ENCODE measurements at places on chromosomes 3 and 15. TPM values are rescaled to one million over a fixed set of nuclear protein-coding genes. Genes with fewer than 3 reads are reported as not detected.

PPP1R14D gene
- total RNA-seq, result not detected

GUCA1C gene
- total RNA-seq, result not detected

LYZL4 gene
- total RNA-seq, result not detected

SCG3 gene
- total RNA-seq, result not detected

CCDC13 gene
- 0.64 TPM for total RNA-seq

KNL1 gene
- 12.9 TPM for total RNA-seq

DNA sequence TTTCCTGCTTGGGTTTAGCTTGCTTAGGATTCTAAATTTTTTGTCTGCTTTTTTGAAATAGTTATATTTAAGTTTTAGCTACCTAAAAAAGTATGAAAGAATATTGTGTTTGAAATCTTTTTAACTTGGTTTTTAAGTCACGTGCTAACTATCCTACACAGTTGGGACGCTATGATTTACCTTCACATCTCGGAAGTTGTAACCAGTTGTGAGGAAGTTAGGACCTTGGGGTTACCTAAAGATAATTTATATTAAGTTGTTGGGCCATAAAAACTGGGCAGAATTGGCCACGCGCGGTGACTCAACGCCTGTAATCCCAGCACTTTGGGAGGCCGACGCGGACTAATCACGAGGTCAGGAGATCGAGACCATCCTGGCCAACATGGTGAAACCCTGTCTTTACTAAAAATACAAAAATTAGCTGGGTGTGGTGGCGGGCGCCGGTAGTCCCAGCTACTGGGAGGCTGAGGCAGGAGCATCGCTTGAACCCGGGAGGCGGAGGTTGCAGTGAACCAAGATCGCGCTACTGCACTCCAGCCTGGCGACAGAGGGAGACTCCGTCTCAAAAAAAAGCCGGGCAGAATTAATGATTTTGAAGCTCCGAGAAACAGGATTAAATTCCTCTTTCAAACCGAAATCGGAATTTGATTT is 1.0 kb downstream of the ZFAND6 start:
- DNase-seq, result peak; percentile 80

GRCh38 chr3:51530485-51530884 is 8.0 kb upstream of the RAD54L2 start:
- no peak for DNase-seq

DNA sequence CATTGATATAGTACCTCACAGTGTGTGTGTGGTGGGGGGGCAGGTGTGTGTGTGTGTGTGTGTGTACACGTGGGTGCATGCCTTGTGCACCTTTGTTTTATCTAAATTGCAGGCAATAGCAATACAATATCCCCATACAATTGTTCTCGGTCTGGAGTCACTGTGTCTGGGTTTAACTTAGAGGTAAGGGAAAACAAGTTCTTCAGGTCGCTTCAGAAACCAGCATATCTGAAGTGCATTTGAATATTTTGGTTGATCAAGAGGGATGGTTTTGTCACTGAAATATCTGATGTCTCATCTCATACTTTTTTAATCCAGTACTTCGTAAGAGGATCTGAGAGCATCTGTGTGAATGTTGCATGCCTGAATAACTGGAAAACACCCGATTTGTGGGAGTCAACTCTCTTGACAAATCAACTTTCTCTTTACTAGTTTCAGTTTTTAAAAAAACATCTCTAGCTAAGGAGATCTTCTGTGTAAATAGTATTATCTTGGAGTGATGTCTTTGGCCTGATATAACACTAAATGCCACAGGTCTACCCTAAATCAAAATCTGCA is 206.8 kb upstream of the NR2F2 start:
- DNase-seq, result peak; percentile 29

- no peak for DNase-seq
Measured at GRCh38 chr3:128266453-128266852, 113.2 kb downstream of the EEFSEC start.

DNA sequence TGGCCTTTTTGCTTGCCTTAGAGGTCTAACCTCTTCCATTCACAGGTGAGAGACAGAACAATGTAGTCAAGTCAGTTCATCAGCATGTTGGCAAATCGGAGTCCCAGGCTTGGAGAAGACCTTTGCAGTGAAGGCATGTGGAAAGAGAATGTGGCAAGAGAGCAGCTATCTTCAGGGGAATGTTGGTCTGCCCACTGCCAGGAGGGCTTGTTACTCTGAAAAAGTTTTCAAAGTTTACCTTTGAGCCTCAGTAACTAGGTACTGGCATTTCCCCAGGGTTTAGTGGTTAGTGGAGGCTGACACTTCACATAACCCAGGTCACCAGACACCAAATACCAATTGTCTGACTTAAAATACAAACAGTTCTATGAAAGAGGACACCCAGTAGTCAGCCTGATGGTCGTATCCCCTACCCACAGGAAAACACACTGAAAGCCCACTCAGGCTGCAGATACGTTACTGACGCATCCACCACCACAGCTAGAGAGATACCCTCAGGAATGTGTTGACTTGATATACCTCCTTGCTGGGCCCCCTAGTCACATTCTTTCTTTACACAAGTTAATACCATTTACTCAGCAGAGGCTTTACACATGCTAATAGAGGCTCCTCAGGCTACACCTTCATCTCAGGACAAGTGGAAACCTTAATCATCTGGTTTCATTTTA is 9.7 kb upstream of the ARID3B start:
- peak; percentile 83 for DNase-seq

- DNase-seq, result no peak
Measured at GRCh38 chr15:79930516-79930915, 33.7 kb upstream of the MTHFS start.

DNA sequence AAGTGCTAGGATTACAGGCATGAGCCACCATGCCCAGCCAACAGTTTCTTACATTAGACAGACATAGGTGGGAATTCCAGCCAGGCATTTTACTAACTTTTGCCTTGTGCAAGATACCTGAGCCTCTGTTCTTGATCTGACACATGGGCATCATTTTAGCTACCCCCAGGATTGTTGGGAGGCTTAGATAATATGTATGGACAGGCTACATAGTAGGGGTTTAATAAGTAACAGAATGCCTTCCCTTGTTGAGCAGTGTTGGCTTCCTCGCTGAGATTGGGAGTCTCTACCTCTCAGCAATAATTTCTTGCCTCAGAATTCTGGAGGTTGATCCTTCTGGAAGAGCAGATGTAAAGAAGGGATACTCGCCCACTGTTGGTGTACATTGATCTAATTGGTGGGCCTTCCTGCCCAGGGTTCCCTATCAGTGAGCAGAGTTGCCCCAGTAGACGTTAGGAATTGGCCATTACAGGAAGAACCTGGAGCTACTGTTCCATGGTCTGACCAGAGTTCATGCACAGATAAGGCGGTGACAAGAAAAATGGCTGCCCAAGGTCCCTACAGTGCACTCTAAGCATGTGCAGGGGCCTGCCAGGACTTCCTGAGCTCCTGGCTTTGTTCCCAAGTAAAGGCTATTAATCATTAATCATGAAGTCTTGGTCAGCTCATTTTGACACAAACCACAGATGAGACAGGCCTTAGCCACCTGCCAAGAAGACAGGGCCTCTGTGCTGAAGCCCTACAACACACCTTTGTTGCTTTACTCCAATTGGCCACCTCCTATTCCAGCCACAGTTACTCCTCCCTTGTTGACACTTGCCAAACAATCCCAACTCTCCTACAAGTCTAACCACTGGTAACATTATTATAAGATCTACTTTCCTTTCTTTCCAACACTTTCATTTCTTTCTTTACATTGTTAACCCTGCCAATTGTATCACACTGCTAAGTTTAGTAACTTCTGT is 5.0 kb upstream of the IL17RE start:
- DNase-seq, result peak; percentile 17

DNA sequence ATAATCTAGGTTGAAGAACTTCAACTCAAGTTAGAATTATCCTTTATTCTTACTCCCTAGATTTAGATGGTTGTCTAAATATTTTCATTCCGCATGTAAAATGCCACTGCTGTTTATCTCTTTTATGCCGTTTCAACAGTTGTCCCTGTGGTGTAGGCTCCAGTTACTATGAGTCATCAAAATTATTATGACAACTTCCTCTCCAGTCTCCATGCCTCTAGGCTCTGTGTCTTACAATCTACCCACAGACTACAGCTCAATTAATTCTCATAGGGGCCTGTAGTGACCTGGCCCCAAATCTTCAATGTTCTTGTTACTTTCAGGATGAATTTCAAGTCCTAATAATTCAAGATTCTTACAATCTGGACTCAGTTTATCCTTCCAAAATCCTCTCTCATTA is 105.8 kb upstream of the UNC13C start:
- no peak for DNase-seq

DNA sequence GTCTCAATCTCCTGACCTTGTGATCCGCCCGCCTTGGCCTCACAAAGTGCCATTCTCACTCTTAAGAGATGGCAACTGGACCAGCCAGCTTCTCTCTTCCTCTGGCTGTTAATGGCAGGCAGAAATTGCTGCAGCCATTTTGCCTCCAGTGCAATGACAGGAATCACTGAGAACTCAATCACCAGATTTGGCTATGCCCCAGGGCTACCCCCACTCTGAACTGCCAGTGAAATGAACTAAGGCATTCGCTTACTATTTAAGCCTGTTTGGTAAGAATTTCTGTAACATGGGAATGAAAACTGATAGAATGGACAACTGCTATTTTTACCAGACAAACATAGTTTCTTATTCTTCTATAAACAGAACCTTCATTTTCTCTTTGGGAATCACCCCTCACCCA is 24.5 kb downstream of the FOXP1 start:
- DNase-seq, result no peak

DNA sequence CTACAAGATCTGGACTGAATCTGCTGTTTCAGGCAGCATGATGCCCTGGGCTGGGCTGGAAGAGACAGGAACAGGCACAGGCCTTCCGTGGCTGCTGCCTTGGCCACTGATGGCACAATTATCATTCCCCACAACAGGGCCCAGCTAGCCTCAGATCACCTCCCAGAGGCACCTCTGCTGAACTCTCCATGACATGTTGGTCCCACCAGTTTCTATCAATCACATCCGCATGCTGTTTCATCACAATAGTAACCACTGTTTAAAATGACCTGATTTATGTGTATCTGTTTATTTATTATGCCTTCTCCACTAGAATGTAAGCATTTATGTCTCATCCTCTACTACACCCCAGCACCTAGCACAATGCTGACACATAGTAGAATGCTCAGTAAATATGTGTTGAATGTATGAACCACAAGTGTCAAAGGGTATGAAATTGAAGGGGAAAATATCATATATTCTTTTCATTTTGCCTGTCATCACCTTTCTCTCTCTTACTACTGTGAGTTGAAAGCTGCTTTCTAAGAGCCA is 32.7 kb upstream of the ZBTB38 start:
- DNase-seq, result no peak

- no peak for DNase-seq
Measured at GRCh38 chr3:163562625-163563024, 1515.7 kb downstream of the SI start.

- no peak for DNase-seq
Measured at GRCh38 chr15:75696311-75696720, 16.3 kb downstream of the CSPG4 start.

DNA sequence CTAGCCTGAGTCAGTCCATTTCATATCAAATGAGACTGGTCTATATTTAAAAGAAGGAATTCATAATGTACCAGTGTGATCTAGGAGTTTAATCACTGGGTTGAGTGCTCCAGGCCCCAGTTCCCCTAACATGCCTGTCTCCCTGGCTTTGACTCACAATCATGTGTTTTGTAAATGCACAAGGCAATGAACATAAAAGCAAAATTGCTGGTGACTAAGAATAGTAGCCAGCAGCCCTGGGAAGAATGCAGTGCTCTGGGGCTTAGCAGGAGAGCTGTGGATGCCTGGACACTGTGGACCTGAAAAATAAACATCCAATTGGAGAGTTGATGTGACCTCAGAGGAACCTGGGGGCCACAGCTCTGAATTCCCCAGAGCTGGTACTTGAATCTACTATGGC is 50.3 kb downstream of the SYNPR start:
- peak; percentile 70 for DNase-seq

DNA sequence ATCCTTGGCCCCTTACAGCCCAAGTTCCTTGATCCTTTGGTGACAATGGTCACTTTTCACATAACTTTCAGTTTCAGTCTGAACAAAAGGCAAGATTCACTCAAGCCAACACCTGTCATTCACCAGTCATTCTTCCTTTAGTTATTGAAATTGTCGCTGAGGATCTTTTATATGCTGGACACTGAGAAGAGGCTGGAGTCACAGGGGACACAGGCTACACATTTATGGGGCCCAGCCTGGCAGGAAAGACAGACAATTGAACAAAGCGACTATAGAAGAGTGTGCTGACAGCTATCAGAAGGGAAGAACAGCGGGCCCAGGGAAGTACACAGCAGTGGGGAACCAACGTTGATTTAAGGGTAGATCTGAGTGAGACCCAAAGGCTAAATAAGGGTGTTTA is 69.8 kb upstream of the PROK2 start:
- no peak for DNase-seq

Data from fibroblast of villous mesenchyme (primary cell).